ENCODE measurements at places on chromosomes 3 and 15. TPM values are rescaled to one million over a fixed set of nuclear protein-coding genes. Genes with fewer than 3 reads are reported as not detected.

Gene GP9
- total RNA-seq: not detected

Gene CRTAP
- total RNA-seq: 443 TPM

Gene TMEM212
- not detected for total RNA-seq

Gene LSM3
- total RNA-seq: 2.3 TPM

Gene HAPLN3
- 26.2 TPM for total RNA-seq

Gene PSTPIP1
- 4.4 TPM for total RNA-seq

Gene WDR93
- 0.07 TPM for total RNA-seq

Data from smooth muscle cell of the pulmonary artery (primary cell).